ENCODE measurements at places on chromosomes 1 and 21.

DNA sequence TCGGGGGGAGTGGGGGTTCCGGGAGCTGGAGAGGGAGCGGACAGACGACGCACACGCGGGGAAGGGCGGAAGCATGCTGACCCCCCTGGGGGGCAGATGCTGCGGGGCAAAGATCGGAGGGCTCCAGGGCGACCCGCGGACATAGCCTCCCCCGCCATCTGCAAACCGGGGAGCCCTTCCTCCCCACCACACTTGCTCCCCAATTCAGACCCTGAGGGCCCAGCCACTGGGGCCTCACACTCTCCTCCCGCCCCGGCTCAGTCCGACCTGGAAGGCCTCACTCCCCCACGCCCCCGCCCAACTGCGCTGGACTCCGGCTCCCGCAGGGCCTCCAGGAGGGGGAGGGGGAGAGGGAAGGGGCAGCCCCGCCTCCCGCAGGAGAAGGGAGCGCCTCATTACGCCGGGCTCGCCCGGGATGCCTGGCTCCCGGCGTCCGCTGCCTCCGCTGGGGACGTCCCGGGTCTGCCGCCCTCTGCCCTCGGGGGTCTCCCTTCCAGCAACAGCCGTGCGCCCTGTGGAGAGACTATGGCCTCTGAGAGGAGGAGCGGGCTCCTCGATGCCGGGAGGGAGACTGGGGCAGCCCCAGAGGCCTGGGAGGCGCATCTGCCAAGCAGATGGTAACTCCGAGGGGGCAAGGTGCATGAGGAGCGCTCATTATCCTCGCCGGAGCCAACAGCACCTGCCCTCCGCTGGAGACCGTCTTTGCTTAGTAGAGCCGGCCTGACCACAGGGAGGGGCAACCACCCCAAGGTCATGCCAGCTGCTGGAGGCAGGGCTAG lies 636 bp upstream of the CAMK2N1 start:
- no peak for DNase-seq

DNA sequence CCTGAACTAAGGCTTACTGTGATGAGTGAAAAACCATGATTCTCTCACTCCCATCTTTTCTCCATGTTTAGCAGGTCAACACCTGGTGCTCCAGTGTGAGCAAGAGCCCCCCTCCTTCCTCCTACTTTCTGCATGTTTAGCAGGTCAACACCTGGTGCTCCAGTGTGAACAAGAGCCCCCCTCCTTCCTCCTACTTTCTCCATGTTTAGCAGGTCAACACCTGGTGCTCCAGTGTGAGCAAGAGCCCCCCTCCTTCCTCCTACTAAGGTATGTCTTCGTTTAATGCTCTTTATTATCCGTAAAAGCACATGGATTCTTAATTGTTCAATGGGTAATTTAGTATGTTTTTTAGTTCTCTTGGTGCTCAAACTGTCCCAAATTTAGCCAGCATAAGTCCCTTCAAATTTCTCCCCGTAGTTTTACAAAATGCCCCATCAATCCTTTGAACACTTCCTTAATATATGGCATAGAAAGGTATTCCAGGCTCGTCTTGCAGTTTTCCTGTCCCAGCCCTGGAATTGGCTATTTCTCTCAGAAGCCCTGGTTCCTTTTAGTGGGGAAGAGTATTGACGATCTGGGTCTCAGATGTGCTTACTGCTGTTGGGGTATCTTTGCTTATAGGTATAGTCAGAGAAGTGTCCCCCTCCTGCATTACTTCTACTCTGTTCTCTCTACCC lies 760.8 kb upstream of the TPTE start:
- DNase-seq: no peak

DNA sequence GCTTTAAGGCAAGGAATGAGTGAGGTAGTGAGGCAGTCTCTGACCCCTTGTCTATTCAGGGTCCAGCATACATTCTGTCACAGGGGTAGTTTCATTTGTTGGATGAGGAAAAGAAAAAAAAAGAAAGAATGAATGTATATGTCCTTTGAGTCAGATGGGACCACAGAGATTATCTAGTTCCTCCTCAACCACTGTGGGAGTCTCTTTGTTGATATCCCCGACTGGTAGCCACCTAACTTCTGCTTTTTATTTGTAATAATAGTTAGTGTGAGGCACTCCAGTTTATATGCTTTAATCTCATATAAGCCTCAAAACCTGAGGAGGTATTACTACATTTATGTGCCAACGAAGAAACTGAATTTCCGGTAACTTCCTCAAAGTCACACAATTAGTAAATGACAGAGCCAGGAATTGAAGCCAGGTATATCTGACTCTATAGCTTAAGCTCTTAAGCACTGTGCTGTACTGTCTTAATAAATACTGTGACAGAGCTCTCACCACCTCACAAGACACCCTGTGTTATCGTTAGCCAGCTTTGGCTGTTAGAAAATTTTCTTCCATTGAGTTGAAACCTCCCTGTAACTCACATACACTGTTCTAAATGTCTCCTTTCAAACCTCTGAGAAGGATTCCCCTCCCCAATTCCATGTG lies 82.2 kb downstream of the MDM4 start:
- DNase-seq: no peak

- DNase-seq: no peak
Observed at GRCh38 chr1:114078116-114078515, 75.6 kb downstream of the SYT6 start.

DNA sequence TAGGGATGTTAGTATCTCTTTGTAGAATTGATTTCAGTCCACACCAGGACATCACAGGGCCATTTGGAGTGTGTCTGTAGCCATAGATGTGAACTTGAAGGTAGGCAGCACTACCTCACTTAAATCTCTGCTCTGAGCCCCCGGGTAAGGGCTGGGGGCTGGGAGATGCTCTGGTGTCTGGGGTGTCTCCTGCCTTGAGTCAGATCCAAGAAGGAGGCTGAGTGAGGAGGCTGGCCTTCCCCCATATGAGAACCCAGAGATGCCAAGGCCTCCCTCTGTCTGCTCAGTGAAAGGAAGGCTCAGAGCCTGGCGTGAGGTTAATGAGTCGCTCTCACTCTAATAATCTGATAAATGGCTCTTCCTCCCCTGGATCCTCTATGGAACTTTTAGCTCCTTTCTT lies 161.6 kb downstream of the ACTL8 start:
- DNase-seq: no peak

- DNase-seq: no peak
Observed at GRCh38 chr1:110676970-110677369, 2.2 kb upstream of the KCNA3 start.

GRCh38 chr1:11761988-11762406 lies at the start of gene C1orf167:
TSS of gene C1orf167 (plus strand) at chr1:11762193. CDS start at chr1:11764401, 2,208 bp downstream.
- no peak for DNase-seq

DNA sequence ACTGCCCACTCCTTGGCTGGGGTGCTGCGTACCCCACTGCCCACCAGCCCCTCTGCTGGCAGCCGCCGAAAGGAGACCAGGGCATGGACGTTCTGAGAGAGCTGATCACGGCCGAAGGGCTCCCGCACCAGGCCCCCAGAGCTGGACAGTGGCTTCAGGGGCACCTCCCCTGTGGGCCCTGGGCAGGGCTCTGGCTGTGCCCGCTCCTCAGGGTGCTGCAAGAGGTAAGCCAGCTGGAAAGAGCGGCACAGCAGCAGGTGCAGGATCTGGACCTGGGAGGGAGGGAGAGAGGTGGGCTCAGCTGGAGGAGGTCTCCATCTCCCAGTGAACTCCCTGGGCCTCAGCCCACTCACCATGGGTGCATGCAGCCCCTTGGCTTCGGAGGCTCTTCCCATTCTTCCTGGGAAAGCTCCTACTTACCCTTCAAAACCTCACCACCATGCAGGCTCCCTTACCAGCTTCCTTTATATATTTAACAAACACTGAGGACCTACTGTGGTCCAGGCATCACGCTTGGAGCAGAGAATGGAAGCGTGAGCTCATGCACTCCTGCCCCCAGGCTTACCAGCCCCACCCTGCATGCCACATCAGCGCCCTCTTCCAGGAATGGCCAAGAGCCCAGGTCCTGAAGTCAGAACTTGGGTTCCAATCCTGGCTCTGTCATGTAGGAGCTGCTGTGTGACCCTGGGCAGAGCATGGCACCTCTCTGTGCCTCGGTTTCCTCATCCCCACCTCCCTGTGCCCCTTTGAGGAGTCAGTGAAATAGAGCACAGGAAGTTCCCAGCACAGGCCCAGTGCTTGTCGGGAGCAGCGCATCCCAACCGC lies 6.8 kb upstream of the KIF17 start:
- no peak for DNase-seq

DNA sequence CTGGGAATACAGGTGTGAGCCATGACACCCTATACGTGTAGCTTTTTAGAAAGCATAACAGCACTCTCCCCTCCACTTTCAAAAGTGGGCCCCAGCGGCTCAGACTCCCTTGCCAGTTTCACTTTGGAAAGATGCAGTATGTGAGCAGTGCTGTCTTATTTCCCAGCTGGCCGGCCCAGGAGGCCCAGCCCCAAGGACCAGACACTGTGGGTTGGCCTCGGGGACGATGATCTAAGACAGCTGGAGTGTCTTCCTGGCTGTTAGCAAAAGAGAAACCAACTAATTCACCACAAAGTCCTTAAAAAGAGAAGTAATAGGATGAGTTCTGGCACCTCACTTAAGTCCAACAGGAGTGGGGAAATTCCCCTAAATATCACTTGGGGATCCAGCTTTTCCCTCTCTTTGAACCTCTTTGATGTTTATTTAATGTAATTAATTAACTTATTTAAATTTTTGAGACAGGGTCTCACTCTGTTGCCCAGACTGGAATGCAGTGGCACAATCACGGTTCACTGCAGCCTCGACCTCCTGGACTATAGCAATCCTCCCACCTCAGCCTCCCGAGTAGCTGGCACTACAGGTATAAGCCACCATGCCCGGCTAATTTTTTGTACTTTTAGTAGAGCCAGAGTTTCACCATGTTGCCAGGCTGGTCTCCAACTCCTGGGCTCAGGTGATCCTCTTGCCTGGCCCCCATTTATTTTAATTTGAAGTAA lies 17.6 kb upstream of the CLIC4 start:
- DNase-seq: no peak

DNA sequence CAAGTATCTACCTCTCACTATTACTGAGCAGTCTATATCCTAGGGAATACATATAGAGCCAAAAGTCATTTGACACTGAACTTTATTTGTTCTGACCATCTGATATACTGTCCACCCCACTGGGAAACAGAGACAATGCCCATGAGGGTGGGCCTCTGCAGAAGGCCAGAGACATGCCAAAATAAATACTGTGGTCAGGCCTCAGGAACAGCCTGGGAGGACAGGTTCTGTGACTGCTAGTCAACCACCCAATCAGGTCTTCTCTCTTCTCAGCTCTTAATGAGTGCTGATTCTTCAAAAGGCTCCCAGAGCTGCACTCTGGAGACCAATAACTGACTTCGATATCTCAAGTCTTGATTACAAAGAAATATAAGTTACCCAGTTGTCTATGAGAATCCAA lies 5.5 kb upstream of the ANKRD35 start:
- DNase-seq: no peak

- DNase-seq: no peak
Observed at GRCh38 chr1:234933475-234933874, 195.2 kb downstream of the TOMM20 start.

- DNase-seq: peak; percentile 20
Observed at GRCh38 chr1:111690306-111690617, 48.9 kb downstream of the INKA2 start.

GRCh38 chr1:147189514-147189913 lies 17.2 kb upstream of the PRKAB2 start:
- no peak for DNase-seq

- DNase-seq: no peak
Observed at GRCh38 chr1:89312572-89312971, 39.9 kb upstream of the GBP5 start.

DNA sequence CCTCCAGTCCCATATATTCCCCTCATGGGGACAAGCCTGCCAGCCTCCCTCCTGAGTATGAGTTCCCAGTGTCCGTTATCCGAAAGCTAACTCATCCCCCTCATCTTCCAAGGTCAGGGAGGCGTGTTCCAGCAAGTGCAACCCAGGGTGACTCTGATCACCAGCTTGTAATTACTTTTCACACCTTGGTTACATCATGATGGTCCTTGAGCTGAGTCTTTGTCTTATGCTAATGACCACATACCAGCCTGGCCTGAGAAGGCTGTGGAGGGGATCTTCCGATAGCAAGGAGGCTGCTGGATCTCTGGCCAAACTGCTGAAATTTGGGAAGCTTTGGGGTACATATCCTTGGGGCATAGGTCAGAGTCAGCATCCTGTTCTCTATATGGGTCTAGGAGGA lies 99.6 kb downstream of the DDX20 start:
- no peak for DNase-seq

DNA sequence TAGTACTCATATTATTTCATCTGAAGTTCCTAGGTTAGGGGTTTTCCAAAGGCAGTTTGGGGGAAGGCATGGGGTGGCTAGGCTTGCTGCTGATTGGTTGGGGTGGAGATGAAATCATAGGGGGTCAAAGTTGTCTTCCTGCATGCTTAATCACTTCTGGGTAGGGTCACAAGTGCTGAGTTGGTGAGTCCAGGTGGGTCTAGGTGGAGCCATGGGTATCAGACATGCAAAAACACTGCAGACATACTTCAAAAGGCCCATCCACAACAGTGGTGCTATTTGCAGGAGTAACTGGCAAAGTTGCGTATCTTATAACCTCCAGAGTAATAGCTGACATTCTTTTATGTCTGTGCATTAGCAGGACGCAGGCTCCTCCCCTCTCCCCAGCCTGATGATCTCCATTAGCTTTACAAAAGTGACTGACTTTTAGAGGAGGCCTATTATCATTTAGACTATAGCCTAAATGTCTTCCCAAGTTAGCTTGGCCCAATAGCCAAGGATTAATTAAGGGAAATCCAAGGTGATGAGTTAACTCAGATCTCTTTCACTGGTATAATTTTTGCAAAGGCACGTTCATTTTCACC lies 374.4 kb upstream of the PRMT6 start:
- no peak for DNase-seq

DNA sequence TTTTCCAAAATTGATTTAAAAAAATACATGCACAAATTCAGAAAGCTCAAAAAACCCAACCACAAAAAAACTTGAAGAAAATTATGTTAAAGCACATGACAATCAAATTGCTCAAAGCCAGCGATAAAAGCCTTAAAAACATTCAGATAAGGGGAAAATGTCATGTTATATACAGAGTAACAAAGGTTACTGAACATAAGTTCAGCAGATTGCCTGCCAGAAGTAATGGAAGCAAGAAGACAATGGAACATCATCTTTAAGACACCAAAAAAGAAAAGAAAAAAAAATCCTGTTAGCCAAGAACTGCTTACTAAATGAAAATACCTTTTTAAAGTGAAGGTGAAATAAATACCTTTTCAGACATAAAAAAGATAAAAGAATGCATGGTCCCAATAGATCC lies 147.2 kb upstream of the SGIP1 start:
- DNase-seq: no peak

- DNase-seq: no peak
Observed at GRCh38 chr1:171611306-171611705, 10.7 kb upstream of the MYOCOS start.

DNA sequence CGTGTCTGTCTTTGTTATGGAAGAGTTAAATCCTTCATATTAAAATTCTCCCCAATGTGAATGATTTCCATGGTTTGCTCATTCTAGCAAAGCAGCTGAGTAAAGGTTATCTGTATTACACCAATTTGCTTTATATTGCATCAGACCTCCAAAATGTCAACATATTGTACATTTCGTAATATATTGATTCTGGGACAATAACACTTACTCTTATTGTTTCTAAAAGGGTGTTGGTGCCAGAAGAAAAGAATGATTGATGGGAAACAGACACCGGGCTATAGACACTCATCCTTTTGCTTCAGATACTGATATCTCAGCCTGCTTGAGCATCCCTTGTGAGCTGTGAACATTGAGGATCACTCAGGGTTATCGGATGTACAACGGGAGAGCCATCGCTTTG lies 7.0 kb downstream of the NTNG1 start:
- no peak for DNase-seq

All from NCI-H1048 (cell line).